Lung microvascular endothelial cell (primary cell): ENCODE measurements at places on chromosomes 5 and 9. TPM values are rescaled to one million over a fixed set of nuclear protein-coding genes. Genes with fewer than 3 reads are reported as not detected.

CNOT6 gene
- 14.4 and 15.1 TPM in 2 replicates for total RNA-seq

DBH gene
- total RNA-seq, result not detected in 2 replicates

NR4A3 gene
- under 0.01 TPM in 2 replicates for total RNA-seq

MEIKIN gene
- total RNA-seq, result not detected in 2 replicates
